ENCODE measurements at places on chromosomes 2 and 18.
A peak's percentile ranks its signal among the peaks of the same experiment; 100 is the strongest.

- no peak for DNase-seq
Measured at GRCh38 chr18:42048158-42048557, 93.1 kb downstream of the PIK3C3 start.

DNA sequence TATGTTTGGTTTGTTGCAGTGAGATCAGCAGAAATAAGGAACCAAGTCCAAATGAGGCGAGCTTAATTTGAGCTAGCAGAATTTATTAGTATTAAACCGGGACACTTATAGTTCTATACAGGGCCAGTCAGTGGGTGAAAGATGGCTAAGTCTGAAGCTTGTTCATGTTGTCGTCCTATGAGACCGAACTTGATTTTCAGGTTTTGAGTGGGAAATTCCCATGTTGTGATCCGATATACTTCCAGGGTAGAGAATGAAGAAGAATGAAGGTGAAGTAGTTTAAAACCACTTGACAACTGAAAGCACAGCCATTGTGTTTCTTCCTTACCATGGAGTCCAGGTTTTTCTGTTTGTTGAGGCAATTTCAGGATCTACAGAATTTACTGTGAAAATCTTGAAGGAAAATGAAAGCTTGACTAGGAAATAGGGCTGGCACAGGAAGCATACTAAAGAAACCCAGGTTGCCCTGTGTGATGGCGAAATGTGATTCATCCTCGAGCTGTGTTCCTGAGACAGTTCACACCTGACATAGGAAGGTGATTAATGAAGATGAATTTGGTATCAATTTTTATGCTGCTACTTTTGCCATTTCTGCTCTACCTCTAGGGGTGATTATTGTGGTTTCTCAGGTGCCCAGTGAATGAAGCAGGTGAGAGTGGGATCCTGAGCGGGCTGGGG, 37.6 kb upstream of the MGAT5 start:
- no peak for DNase-seq

GRCh38 chr2:233323851-233324250, 16.2 kb downstream of the SAG start:
- DNase-seq = no peak

DNA sequence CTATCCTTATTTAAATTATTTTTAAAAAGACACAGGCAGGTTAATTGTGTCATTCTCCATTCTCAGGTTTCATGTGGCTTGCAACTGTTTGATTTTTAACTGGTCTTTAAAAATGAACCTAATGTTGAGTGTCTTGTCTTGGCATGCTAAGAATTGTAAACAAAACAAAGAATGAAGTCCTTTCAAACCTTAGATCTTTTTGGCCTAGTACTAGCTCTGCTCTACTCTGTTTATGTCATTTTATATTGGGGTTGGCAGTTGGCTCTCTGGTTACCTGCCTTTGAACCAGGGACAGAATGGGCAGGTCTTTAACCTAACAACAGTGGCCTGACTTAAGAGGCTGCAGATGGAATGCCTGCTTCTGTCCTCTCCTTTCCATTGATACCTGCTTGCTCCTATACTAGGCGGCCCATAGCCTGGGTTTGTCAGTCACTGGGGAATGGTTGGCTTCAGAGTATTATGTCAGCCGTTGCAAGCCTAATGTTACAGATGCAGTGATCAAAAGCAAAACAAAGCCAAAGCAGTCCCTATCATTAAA, 85.5 kb downstream of the MTA3 start:
- DNase-seq = no peak

GRCh38 chr2:11562011-11562410, 28.2 kb downstream of the GREB1 start:
- DNase-seq = no peak

DNA sequence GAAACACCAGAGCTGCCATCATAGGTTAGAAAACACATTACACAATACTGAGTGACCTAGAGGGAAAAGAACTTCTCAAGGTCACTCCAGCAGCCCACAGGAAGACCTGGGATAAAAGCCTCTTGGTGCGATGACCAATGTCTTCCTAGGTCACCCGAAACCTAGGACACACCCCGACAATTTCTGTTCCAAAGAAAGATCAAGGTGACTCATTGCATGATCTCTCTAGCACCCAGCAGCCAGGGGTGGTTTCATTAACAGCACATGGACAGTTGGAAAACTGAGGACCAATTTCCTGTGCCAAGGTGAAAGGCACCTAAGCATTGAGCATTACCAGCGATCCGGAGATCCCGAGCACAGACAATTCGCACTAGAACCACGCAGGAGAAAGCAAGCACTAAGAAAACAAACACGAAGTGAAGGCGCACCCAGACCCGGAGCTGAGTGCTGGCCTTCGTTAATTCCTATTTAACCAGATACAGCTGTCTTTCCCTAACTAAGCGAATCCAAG, 1.5 kb downstream of the CACNB4 start:
- DNase-seq = no peak

- DNase-seq = no peak
Measured at GRCh38 chr2:135825131-135825530, 11.9 kb downstream of the LCT start.

- DNase-seq = no peak
Measured at GRCh38 chr2:22855761-22856184, 529.2 kb upstream of the KLHL29 start.

- DNase-seq = no peak
Measured at GRCh38 chr2:149858901-149859634, 271.5 kb upstream of the MMADHC start.

DNA sequence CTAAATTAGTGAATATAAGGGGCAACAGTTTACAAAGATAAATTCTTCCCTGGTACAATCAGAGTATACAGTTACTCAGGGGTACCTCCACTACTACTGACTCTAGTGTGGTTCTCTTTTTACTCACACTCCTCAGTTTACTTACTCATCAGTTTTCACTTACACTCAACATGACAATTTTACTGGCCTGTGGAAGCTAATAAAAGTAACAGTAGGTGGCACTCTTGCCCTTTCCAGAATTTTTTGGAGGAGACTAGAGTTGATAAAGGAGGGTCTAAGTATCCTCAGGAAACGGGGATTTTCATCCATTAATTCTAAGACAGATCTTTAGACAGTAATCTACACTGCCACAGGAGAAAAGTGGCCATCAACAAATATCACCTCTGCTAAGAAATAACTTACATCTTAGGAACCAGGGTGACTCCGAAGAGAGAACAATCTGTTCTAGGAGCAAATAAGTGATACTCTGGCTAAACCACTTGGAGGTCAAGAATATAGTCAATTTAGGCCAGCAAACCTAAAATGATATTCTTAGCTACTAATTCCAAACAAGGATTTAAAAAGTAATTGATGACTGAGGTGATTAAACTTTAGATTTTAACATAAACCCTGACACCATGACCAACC, 61.3 kb downstream of the ATL2 start:
- peak; percentile 86 for DNase-seq

DNA sequence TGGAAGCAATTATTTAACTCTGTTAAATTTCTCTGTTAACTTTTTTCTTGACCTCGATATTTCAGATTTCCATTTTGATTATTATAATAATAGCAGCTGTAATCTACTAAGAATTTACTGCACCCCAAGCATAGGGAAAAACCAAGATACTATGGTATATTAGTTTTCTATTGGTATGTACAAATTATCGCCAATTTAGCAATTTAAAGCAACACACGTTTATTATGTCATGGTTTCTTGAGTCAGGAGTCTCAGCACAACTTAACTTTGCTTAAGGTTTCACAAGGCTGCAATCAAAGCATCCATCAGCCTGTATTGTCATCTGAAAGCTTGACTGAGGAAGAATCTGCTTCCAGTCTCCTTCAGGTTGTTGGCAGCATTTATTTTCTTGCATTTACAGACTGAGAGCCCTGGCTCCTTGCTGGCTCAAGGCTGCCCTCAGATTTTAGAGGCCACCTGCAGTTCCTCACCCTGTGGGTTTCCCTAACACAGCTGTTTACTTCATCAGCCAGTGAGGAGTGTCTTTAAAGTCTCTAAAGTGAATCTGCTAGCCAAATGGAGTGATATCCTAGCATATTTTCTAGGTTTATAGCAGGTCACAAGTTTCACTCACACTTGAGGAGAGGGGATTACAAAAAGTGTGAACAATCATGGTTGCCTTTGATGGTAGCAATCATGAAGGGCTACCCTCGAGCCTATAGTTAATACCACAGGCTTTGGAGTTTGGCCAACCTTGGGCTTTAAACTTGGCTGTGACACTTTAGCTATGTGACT, 4.4 kb upstream of the VPS54 start:
- no peak for DNase-seq

GRCh38 chr18:3649633-3650426, 199.9 kb downstream of the TGIF1 start:
- DNase-seq = no peak

DNA sequence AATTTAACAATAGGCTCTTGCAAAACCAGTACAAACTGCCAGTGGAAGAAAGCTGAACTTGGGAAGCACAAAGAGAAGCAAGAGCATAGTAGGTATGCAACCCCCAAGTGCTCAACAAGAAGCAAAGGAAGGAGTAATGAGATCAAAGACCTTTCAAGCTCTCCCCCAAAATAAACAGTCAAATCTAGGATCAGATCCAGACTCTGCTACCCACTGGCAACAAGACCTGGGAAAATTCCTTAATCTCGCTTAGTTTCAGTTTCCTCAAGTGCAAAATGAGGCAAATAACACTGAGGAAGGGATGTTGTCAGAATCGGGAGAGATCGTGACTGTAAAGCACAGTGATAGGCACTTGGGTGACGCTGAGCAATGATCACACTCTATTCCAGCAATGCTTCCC, 329.2 kb downstream of the TNS1 start:
- no peak for DNase-seq

DNA sequence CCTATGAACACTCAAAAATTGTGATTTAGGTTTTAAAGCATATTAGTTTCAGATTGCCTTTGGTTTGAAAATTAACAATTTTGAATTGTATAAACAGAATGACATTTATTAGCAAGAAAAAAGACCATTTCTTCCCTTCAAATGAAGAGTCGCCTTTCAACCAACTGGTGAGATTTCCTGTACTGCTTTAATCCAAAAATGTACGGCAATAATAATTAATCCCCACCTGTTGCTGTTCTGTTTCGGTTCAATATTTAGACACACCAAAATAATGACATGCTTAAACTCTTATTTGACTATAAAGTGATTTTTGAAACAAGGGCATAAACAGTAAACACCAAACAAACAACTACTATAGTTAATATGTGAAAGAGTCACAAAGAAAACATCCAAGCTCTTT, 39.6 kb downstream of the CHN1 start:
- DNase-seq = no peak

- no peak for DNase-seq
Measured at GRCh38 chr2:219630770-219631405, 3.5 kb downstream of the SLC4A3 start.

DNA sequence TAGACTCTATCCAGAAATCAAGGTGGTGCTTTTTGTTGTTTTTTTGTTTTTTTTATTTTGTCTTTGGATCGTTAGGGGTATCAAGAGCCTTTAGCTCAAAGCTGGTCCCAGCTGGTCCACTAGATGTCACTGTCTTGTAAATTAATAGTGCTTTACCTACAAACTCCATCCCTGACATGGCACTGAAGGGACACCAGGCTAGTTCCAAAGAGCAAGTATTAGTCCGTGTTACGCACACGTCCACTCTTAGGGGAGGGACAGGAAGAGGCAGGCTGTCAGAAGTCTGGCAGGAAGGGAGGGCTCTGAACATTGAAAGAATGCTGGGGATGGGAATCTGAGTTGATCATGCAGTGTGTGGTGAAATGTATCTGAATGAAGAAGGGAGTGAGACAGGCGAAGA, 85.9 kb upstream of the CCBE1 start:
- DNase-seq = no peak

DNA sequence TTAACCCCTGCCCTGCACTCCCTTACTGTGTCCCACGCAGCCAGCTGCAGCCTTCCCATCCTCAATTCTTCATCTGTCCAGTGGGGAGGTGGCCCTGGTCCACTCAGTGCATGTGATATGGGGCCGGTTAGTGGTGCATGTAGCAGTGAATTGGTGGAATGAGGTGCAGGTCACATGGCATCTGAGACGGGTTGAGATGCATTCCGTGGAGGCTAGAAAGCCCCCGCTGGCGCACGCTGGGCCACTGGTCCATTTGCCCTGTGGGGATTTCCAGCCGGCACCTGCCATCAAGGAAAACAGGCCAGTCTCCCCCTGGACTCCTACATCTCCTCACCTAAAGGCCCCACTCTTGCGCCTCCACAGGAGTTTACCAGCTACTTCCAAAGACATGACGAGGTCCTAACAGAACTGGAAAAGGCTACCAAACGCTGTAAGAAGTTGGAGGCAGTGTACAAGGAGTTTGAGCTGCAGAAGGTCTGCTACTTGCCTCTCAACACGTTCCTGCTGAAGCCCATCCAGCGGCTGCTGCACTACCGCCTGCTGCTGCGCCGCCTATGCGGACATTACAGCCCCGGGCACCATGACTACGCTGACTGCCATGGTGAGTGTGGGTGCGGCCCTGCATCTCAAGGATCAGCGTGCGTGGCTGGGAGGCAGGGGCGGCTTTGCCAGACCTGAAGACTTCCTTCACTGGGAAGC, 40.5 kb downstream of the STK25 start:
- DNase-seq = no peak

DNA sequence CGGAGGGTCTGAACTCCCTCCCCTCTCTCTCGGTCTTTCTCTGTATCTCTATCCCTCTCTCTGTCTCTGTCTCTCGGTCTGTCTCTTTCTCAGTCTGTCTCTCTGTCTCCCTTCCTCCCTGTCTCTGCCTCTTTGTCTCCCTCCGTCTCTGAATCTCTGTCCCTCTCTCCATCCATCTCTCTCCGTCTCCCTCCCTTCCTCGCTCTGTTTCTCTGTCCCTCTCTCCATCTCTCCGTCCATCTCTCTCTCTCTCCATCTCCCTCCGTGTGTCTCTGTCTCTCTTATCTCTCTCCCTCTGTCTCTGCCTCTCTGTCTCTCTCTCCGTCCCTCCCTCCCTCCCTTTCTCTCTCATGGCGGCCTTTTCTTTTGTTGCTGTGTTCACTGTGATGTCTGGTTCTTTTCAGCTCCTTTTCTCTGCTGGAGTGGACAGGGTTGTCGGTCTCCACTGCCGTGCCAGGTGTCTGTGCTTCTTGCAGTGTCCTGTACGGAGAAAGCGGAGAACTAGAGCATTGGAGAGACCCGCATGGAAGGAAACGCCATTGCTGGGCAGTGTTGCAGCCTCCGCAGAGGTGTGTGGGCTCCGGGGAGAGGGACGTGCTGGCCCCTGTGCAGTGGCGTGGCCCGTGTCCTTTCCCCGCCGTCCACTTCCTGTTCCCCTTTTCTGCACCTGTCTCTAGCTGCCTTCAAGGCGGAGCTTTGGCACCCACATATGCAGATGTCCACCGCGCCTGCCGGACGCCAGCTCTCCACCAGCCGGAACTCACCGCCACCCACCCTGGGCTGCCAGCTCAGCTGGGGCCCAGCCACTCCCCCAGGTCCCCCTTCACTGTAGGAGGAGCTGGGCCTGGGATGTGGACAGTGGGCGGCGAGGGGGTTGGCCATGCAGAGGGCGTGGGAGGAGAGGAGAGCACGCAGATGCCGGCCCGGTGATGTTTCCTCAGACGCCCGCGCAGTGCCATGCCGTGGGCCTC, 113.1 kb downstream of the NFATC1 start:
- DNase-seq = peak; percentile 6

DNA sequence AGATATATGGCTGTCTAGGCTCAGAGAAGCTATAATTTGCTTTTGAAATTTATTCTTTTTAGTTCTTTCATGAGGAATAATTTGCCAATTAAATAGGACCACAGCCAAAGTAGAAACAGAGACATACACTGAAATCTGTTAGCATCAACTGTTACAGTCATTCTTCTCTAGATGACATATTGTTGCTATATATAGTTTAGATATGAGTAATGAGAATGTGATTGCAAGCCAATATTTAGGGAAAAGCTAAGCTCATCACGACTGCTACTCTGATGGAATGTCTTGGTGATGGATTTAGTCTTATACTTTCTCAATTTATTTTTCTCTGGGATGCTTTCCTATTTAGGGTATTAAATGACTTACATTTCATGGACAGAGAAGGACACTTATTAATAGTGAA, 259.1 kb downstream of the LNPK start:
- DNase-seq = no peak
